Frontal cortex (tissue), 4 donors: ENCODE measurements at places on chromosomes 11 and 22. TPM values are rescaled to one million over a fixed set of nuclear protein-coding genes. Genes with fewer than 3 reads are reported as not detected.

TMX2 gene
- 39.1 TPM for total RNA-seq

CYTH4 gene
- total RNA-seq, result 2.9 TPM

SAA2 gene
- 0.41 TPM for total RNA-seq

DGCR8 gene
- total RNA-seq, result 42.8 TPM

SLC25A1 gene
- 24.9 TPM for total RNA-seq

ASPHD2 gene
- 14.3 TPM for total RNA-seq

ZNF143 gene
- 23.6 TPM for total RNA-seq

SLC22A8 gene
- total RNA-seq, result 1.2 TPM

TMPRSS6 gene
- not detected for total RNA-seq

RIMBP3C gene
- 0.82 TPM for total RNA-seq

CTSW gene
- total RNA-seq, result not detected

HTR3A gene
- total RNA-seq, result 1.2 TPM

C11orf87 gene
- 34.2 TPM for total RNA-seq

GRCh38 chr11:112983887-112984286 lies 22.7 kb downstream of the NCAM1 start:
- DNase-seq, result no peak

GRCh38 chr22:50677493-50678217 lies 5.0 kb downstream of the SHANK3 start:
- DNase-seq, result peak; percentile 14

GRCh38 chr11:34606326-34607120 lies 14.4 kb upstream of the EHF start:
- DNase-seq, result no peak

DNA sequence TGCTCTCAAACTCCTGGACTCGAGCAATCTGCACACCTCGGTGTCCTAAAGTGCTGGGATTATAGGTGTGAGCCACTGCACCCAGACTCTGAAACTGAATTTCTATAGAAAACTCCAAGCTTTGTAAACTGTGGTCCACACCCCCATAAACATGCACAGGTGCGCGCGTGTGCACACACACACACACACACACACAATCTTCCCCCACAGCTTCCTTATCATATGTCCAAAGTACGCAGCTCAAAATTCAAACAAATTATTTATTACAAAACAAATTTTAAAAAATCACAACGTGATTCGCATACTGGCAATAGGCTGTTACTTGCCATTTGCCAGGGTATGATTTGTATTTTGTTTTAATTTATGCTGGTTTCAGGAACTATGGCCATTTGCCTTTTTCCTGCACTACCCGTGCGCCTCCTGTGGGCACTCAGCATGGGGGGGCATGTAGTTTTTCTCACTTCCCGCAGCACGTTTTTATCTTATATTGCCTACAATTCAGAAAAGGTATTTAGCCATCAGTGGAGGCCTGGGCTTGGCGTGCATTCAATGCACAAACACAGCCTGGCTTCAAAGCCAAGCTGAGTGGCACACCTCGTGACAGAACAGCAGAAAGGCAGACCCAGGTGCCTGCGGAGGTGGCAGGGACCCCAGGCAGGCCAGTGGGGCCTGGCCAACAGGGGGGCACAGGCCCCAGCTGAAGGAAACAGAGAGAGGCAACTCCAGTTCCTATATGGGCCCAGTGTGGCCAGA lies 10.8 kb upstream of the SNX32 start:
- DNase-seq, result no peak

- no peak for DNase-seq
Observed at GRCh38 chr11:11072067-11072466, 214.2 kb upstream of the ZBED5 start.

GRCh38 chr11:61602775-61603569 lies 22.1 kb upstream of the SYT7 start:
- DNase-seq, result no peak

- peak; percentile 25 for DNase-seq
Observed at GRCh38 chr11:18394928-18395734, 768 bp downstream of the LDHA start.

- DNase-seq, result no peak
Observed at GRCh38 chr11:15629690-15630321, 515.1 kb downstream of the INSC start.

DNA sequence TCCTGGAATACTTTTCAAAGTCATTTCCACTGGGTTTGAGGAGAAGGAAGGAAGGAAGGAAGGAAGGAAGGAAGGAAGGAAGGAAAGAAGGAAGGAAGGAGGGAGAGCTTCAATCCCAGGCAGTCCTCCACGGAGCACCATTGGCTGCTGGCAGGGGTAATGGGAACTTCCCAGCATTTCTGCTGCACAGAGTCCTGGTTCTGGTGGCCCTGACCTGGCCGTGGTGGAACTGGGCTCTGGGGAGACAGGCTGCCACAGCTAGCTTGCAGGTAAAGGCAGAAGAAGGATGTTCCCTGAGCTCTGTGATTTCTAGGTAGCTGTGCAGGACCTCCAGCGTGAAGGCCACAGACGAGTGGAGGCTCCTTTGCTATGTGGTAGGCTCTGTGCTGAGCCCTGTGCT lies 10.6 kb downstream of the PKNOX2 start:
- DNase-seq, result no peak

DNA sequence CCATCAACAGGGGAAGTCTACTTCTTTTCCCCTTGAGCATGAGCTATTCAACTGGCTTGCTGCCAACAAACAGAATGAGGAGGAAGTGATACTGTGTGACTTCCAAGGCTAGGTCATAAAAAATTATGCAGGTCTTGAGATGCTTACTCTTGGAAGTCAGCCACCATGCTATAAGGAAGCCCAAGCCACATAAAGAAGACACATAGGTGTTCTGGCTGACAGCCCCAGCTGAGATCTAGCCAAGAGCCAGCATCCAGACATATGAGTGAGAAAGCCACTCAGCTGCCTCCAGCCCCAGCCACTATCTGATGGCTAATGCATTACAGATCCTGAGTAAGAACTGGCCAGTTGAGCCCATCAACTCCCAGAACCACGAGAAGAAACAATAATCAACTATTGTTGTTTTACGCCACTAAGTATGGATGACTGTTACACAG lies 31.0 kb upstream of the PPP2R1B start:
- no peak for DNase-seq

DNA sequence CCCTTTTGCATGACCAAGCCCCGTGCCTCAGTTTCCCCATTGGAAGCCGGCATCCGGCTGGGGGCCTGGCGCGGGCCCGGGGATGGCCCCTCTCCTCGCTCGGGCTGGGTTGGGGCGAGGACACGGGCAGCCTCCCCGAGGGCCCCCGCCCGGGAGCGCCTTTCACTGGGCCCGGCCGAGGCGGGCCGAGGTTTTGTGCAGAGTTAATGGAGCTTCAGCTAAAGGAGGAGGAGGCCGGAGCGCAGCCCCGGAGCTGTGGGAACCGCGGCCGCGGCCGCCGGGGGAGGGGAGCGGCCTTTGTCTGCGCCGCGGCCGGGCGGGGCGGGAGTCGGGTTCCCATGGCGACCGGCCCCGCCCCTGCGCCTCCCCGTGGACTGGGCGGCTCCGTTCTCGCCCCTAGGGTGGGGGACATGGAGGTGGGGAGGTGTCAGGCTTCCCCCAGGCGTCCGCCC lies 1.4 kb upstream of the MAPK11 start:
- peak; percentile 77 for DNase-seq

DNA sequence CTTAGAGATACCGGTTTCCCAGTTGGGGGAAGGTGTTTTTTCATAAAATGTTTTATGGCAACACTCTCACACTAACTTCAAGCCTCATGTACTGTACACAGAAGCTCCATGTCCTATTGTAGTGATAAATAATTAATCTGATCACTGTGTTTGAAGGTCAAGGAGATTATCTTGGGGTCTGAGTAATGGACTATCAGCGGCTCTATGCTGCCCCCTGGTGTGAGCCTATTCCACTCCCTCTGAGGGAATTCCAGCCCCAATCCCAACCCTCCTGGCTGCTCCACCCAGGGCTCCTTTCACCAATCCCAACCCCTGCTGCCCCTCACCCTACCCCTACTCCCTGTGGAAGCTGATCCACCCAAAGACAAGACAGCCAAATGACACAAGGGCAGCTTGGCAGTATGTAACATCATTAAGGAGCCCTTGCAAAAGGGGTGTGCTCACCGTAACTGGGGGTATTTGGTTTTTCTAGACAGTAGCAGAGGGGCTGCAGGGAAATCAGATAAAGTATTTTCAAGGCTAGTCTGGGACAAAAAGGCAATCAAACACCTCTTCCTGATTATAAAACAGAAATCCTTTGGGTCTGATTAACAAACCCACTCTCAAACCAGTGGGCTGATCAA lies 22.3 kb downstream of the HPS4 start:
- DNase-seq, result no peak

GRCh38 chr22:38819387-38819940 lies 24.4 kb downstream of the NPTXR start:
- no peak for DNase-seq

DNA sequence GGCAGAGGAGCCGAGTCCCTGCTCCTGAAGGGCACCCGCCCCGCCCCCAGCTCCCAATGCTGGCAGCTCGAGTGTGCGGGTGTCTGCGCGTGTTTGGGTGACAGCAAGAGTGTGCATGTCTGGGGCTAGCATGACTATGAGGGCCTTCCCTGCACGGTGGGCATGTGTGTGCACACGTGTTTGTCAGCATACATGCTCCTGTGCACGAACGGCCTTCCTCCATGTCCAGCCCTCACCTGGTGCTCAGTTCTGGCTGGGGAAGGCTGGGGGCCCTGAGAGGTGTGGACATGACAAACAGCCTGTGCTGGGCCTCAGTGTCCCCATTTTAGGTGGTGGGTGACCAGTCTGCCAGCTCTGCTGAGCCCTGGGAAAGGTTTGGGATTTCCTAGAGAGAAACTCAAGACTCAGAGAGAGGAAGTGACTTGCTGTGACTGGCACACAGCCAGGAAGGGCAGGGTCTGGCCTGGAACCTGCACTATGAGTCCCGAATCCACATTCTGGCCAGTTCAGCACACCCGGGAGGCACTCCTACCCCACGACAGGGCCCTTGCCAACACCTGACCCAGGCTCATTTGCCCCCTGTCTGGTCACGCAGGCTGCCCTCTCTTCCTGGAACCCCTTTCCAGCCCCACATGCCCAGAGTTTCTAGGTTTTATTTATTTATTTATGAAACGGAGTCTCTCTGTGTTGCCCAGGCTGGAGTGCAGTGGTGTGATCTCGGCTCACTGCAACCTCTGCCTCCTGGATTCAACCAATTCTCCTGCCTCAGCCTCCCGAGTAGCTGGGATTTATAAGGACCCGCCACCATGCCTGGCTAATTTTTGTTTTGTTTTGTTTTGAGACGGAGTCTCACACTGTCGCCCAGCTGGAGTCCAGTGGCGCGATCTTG lies 3.3 kb upstream of the SHISA8 start:
- peak; percentile 59 for DNase-seq

GRCh38 chr11:46499821-46500220 lies 94.0 kb downstream of the AMBRA1 start:
- no peak for DNase-seq

- no peak for DNase-seq
Observed at GRCh38 chr11:119166368-119167076, 2.0 kb upstream of the NLRX1 start.

DNA sequence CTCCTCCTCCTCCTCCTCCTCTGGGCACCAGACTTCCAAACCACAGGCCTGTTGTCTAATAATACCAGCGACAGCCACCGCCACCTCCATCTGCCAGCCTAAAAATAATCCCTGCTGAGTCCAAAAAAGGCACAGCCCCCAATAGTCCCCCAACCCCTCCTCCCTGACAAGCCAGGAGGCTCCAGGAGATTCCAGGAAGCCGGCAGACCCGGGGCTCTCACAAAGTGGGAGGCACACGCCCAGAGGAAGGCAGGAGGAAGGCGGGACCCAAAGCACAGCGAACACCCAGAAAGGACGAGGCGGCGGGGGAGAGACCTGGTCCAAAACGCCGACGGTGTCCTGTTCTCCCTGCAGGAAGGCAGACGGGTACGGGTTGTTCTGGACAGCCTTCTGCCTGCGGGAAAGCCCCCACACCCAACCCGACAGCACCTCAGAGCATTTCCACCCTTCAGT lies 5.9 kb downstream of the IGSF9B start:
- no peak for DNase-seq

DNA sequence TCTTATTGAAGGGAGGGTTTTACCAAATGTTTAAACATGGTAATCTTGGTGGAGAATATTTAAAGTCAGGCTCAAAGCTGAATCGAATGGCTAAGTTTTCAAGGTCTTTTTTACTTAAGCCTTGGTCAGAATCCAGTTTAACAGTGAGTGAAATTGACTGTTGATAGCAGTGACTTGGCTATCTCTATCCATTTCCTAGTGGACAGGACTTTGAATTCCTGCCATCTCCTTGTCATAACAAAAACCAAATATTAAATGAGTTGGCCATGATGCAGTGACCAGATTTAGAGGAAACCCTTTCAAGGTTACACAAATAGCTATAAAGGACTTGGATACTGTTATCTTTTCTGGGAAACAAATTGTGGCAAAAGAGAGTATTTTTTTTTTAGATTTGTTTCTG lies 92.0 kb downstream of the JRKL start:
- DNase-seq, result no peak

DNA sequence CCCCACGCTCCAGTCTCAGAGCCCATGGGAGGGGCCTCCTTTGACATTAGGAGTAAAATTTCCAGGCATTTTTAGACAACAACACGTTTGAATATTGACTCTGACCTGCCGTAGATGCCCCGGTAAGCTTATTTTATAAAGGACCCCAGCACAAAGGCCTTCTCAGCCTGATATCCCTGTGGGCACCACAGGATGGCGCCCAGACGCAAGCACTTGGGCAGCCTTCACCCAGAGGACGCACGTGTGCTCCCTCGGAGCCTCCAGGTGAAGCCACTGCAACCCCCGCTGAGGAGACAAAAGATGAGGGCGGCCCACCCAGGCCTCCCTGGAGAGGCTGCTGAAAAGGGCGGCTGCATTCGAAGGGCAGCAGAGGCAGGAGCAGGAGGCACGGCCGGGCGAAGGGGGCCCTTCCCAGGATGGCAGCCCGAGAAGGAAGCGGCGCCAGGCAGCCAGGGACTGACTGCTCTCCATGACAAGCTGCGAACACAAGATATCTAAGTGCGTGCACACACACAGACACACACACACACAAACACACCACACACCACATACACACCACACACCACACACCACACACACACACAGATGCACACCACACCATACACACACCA lies 15.2 kb upstream of the TH start:
- no peak for DNase-seq

DNA sequence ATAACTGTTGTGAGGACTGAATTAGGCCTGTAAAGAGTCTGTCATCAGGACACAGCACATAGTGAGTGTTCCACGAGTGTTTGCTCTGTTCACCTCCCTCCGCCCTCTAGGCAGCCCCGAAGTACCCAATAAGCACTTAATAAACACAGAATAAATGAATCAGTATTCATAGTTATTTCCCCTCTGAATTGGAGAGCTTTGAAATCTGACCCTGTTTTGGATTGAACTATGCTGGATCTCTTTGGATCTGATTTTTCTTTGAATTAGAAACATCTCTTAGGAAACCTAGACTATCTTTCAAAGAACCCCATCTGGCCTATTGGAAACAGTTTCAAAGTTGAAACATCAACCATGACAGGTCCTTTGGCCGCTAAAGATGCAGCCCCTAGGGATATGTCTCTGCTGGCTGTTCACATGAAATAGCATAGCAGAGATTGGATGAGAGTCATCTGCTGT lies 615.5 kb downstream of the NTM start:
- DNase-seq, result no peak
